ENCODE measurements at places on chromosomes 6 and 20. TPM values are rescaled to one million over a fixed set of nuclear protein-coding genes. Genes with fewer than 3 reads are reported as not detected.

Gene GSTA2
- total RNA-seq, result not detected

Gene VNN1
- not detected for total RNA-seq

Gene FAM217A
- not detected for total RNA-seq

Gene TRPC4AP
- 96.2 TPM for total RNA-seq

Gene FNDC1
- 0.09 TPM for total RNA-seq

Gene C20orf141
- total RNA-seq, result not detected

Gene MRPL18
- total RNA-seq, result 53.0 TPM

Gene LAMP5
- 0.98 TPM for total RNA-seq

Gene FOXS1
- total RNA-seq, result not detected

Gene RIN2
- total RNA-seq, result 22.1 TPM

Gene DEFB118
- not detected for total RNA-seq

Gene CYP21A2
- 0.23 TPM for total RNA-seq

Gene PRRT1
- 3.1 TPM for total RNA-seq

Gene GPLD1
- total RNA-seq, result 4.7 TPM

Gene IPCEF1
- total RNA-seq, result 0.28 TPM

Gene KIFC1
- total RNA-seq, result 124 TPM

Gene FKBP1C
- 1.5 TPM for total RNA-seq

Gene LY6G6D
- not detected for total RNA-seq

Gene MEI4
- 0.44 TPM for total RNA-seq

Gene SAMD3
- 0.73 TPM for total RNA-seq

Gene HUS1B
- 0.59 TPM for total RNA-seq

Gene SLC22A23
- total RNA-seq, result 12.5 TPM

Gene CLDN20
- total RNA-seq, result not detected

Gene PTCRA
- total RNA-seq, result not detected

Gene OOEP
- not detected for total RNA-seq

Gene ZNF831
- total RNA-seq, result not detected

Gene TRIM40
- not detected for total RNA-seq

Gene MRAP2
- 1.4 TPM for total RNA-seq

Gene MBOAT1
- total RNA-seq, result 12.0 TPM

Gene STX11
- not detected for total RNA-seq

Gene XKR7
- 4.5 TPM for total RNA-seq

Gene POU5F1
- total RNA-seq, result not detected

Gene DNAH8
- 0.39 TPM for total RNA-seq

Gene CST5
- total RNA-seq, result not detected

Gene POM121L2
- total RNA-seq, result not detected

Gene GATA5
- not detected for total RNA-seq

Gene GLP1R
- 0.89 TPM for total RNA-seq

Gene PTK7
- 101 TPM for total RNA-seq

Gene RING1
- total RNA-seq, result 61.2 TPM

Gene NAPB
- 14.7 TPM for total RNA-seq

Gene ALDH8A1
- total RNA-seq, result 1.2 TPM

Gene IMPG1
- not detected for total RNA-seq

Gene THEMIS
- total RNA-seq, result not detected

Gene FAM229B
- 30.3 TPM for total RNA-seq

Gene CCN6
- not detected for total RNA-seq

Gene ZSCAN31
- total RNA-seq, result 6.7 TPM

Gene DEFB129
- total RNA-seq, result not detected

Gene ACTL10
- total RNA-seq, result 0.75 TPM

Gene SIRPB1
- 0.77 TPM for total RNA-seq

Gene EYA4
- 0.86 TPM for total RNA-seq

Gene COL12A1
- 50.2 TPM for total RNA-seq

Gene OVOL2
- total RNA-seq, result not detected

Gene HCK
- total RNA-seq, result not detected

Gene ZNF334
- total RNA-seq, result 21.4 TPM

Gene TENT5A
- total RNA-seq, result 4.6 TPM

Gene NANP
- 9.0 TPM for total RNA-seq

Gene MCM9
- total RNA-seq, result 20.7 TPM

Gene MANEA
- total RNA-seq, result 12.8 TPM
